T-helper 2 cell (primary cell): ENCODE measurements at places on chromosomes 2 and 18.

- DNase-seq: no peak
These were observed 62.0 kb downstream of the BIRC6 start for GRCh38 chr2:32418778-32419177.

GRCh38 chr2:26916128-26916692 is 54.2 kb upstream of the MAPRE3 start:
- DNase-seq: no peak

- no peak for DNase-seq
These were observed 31.4 kb downstream of the AQP12A start for GRCh38 chr2:240722796-240723735.

DNA sequence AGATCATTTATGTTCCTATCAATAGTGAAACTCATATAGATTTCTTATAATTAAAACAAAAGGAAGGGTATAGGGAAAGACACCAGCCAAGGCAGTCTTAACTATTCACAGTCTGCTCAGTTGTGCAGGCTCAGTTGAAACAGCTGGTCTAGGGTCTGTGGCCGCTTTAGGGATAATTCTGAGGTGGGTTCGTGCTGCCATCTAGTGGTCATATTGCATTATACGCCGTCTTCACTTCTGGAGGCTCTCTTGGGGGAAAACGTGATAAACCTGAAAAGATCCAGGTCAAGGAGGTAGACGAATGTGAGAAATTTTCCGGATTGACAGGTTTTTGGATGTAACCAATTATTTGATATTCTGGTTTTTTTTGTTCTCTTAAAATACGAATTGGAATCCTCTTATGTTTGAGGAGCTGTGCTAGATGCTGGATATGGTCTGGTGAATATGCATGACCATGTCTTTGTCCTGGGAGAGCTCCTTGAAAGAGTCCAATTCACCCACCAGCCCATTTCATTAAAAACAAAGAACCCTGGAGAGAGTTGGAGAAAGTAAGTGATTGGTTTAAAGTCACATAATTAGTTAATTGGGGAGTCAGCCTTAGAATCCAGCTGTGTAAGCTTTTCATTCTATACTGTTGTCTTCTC is 492.4 kb downstream of the PLCL1 start:
- peak; percentile 38 for DNase-seq

GRCh38 chr2:126244937-126245336 is 411.0 kb upstream of the GYPC start:
- DNase-seq: no peak

- DNase-seq: no peak
These were observed 5.5 kb upstream of the REV1 start for GRCh38 chr2:99495115-99495860.

- DNase-seq: no peak
These were observed 10.1 kb upstream of the SLC11A1 start for GRCh38 chr2:218371983-218372350.
